Right lung (tissue), 10 donors: ENCODE measurements at places on chromosomes 12 and 14. TPM values are rescaled to one million over a fixed set of nuclear protein-coding genes. Genes with fewer than 3 reads are reported as not detected.

Gene OR4K17
- 0.06 TPM for polyA plus RNA-seq

DNA sequence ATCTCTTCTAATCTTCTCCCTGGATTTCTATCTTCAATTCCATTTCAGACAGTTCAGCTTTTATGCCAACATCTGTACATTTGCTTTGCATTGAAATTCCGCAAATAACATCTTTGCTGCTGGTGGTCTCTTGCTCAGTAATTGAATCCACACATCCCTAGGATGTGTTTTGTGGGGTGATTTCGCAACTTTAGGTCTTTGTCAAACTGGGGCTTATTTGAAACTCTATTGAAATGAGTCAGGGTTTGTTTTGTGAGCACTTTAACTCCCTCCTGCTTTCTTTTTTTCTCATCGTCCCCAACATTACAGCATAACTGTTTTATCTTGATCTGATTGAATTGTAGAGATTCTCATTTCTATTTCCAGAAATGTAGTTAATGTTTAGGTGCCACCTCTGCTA, 404.3 kb downstream of the NPAS3 start:
- no peak for DNase-seq

Gene PROX2
- 2.6 TPM for polyA plus RNA-seq

DNA sequence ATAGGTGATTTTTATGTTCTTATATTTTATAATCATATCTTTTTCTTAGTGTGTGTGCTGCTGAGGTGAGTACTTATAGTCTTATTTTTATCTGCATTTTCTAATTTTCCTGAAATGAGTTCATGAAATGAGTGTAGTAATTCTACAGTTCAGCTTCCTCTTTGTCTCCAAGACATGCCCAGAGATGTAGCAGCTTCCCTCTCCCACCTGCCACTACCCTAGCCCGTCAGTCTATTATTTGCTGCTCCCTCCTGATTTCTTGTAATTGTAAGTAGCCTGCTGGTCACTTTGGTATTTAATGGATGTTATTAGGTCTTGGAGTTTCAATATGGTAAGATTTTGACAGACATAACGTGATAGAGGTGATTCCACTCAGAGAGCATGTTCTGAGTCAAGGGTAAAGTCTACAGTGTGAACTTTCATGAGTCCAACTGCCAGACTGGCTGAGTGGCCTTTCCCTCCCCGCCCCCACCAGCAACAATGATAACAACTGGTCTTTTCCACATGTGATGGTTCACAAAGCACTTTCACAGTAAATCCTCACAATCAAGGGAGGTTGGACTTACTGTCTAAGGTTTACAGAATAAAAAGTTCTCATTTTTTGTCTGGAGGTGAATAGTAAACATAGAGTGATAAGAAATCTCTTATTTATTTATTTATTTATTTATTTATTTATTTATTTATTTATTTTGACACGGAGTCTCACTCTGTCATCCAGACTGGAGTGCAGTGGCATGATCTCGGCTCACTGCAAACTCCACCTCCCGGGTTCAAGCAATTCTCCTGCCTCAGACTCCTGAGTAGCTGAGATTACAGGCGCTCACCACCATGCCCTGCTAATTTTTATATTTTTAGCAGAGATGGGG, 4.2 kb upstream of the RIPK3 start:
- no peak for DNase-seq

Gene P2RX2
- polyA plus RNA-seq = 10.8 TPM

Gene WDR20
- 28.1 TPM for polyA plus RNA-seq

DNA sequence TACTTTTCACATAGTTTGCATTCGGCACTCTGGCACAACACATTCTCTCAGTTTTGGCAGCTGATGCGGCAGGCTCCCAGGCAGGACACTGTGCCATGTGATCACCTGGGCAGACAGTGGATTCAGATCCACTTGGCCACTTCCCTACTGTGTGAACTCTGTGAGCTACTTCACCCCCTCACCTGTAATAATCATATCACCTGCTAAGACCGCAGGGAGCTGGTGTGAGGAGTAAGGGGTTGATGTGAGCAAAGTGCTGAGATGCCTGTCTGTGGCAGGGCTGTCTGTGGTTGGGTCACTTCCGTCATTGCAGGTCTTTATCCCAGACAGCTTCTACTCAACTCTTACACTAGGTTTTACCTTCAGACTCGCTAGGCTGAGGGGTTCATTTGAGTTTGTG, 50.4 kb upstream of the AMN start:
- DNase-seq = no peak

Gene FOXG1
- polyA plus RNA-seq = 0.03 TPM
